Stimulated activated CD8-positive, alpha-beta memory T cell treated with anti-CD3 and anti-CD28 coated beads, Interleukin-15, amount 100 ng/mL, for 24 hours (primary cell): ENCODE measurements at places on chromosomes 1 and 21.
A peak's percentile ranks its signal among the peaks of the same experiment; 100 is the strongest.

DNA sequence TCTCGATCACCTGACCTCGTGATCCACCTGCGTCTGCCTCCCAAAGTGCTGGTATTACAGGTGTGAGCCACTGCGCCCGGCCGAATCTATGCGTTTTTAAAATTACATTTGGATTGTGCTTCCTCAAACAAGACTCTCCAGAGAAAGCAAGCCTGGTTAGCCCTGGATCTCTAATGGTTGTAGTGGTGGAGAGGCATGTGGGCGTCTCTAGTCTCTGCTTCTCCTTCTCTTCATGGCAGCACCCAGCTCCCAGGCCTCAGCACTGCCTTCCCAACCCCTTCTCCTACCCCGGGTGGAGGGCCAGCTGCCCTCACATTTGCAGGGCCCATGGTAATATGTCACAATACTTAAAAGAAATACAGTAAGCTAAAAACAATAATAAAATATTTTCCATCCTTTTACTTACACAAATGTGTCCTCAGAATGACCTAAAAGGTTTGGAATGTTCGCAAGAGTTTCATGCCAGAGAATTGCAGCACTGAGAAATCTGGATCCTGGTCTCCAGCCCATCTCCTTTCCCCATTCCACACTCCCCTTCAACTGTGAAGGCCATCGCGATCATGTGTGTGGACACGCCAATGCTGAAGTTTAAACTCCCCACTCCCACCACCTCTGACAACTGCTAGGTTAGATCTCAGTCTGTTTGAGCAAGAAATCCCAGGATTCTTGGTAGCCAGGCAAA lies 7.0 kb downstream of the OR14I1 start:
- no peak for DNase-seq

GRCh38 chr1:245051349-245052221 lies 103.2 kb upstream of the KIF26B start:
- no peak for DNase-seq

DNA sequence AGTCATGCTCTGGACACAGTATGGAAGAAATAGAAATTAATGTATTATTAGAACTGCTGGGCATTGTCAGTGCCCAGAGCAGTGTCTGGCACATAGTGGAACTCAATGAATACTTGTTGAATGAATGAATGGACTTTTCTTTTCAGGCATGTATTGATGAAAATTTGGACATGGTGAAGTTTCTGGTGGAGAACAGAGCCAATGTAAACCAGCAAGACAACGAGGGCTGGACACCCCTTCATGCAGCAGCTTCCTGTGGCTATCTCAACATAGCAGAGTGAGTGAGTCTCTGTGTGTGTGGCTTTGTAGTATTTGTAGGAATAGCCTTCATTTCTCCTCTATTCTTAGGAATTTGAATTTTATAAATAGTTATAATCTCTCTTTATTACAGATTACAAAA lies 68.1 kb downstream of the PPP1R12B start:
- no peak for DNase-seq

DNA sequence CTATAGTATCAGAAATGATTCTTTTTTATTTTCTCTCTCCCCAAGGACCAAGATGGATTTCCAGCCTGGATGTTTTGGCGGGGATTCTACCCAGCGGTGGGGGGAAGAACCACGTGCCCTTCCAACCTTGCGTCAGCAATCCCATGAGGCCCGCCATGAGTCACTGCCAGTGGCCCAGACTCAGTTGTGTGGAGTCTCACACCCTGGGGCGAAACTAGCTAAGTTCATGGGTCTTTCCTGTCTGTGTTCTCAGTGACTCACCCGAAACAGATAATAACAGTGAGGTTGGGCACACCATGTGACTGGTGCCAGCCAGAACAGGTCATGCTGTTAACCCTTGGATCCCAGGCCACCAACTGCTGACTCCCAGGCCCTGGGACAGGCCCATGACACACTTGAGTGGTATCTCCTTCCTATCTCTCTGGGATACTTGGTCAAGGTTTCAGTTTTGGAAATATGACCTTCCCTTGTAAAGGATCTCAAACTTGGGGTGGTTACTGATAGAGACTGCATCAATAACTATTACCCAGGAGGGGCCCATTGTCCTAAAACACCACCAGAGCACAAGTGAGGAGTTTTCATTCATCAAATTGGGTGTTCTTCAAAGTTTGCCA lies 98.0 kb upstream of the DUSP10 start:
- peak; percentile 31 for DNase-seq

DNA sequence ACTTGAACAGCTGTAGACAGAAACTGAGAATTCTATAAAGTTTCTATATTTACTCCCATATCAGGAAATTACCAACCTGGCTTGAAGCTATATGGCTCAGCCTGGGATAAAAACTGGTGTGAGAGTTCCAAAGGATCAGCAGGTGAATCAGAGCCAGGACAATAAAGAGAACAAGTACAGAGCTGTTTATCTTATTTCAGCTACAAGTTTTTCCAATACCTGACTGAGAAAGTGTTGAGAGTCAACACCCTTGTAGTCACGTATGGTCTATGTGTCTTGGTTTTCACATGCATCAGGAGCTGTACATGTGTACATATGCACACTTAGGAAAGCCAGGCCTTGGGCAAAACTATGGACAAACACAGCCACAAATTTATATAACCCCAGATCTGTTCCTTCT lies 40.7 kb upstream of the CXADR start:
- no peak for DNase-seq

- no peak for DNase-seq
These were observed 42.5 kb downstream of the NME7 start for GRCh38 chr1:169325117-169325516.

GRCh38 chr1:112803906-112804762 lies 89.0 kb upstream of the PPM1J start:
- peak; percentile 5 for DNase-seq

- DNase-seq, result no peak
These were observed 6.3 kb downstream of the CD2 start for GRCh38 chr1:116760487-116760886.

DNA sequence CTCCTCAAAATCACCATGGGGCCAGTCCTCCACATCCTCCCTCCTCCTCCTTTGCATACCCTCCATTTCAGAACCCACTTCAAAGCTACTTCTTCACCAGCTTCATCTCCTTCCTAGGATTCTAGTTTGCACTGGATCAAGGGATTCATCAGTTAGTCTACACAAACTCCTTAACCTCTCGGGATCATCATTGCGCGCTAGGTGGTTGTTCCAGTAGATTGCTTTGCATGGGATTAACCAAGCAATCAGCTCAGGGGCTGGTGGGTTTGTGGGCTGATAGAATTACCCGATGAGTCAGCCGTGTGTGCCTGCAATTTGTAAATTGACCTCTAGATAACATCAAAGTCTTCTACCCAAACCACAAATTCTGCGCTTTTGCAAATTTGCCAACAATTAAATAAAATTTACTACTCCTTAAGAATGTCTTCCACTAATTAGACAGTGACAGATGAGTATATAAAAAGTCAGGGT lies 7.7 kb downstream of the KANK4 start:
- no peak for DNase-seq
